Subcutaneous adipose tissue (tissue), 4 donors: ENCODE measurements at places on chromosomes 7 and 10. TPM values are rescaled to one million over a fixed set of nuclear protein-coding genes. Genes with fewer than 3 reads are reported as not detected.

HOXA10 gene
- 20.0 TPM for total RNA-seq

CDHR3 gene
- total RNA-seq = 33.8 TPM

CPXM2 gene
- 5.7 TPM for total RNA-seq

GPR37 gene
- 0.66 TPM for total RNA-seq
